Esophagus squamous epithelium (tissue), 5 donors: ENCODE measurements at places on chromosomes 4 and X. TPM values are rescaled to one million over a fixed set of nuclear protein-coding genes. Genes with fewer than 3 reads are reported as not detected.

Gene POLN
- total RNA-seq = 0.19 TPM

Gene NUP62CL
- total RNA-seq = 5.5 TPM

Gene F9
- not detected for total RNA-seq

Gene CFAP47
- not detected for total RNA-seq

Gene SLC49A3
- total RNA-seq = 6.5 TPM

Gene VCX3B
- total RNA-seq = not detected

Gene RAI2
- total RNA-seq = 4.2 TPM

Gene RAB40AL
- total RNA-seq = 0.61 TPM

Gene ERCC6L
- 4.5 TPM for total RNA-seq

Gene PYURF
- total RNA-seq = 59.0 TPM

Gene TMPRSS11A
- total RNA-seq = 79.1 TPM

Gene HSFX1
- total RNA-seq = not detected

Gene APLN
- total RNA-seq = 0.38 TPM

Gene LGI2
- total RNA-seq = not detected

Gene NRK
- not detected for total RNA-seq

Gene TSPAN6
- 47.0 TPM for total RNA-seq

Gene PDHA2
- total RNA-seq = not detected

Gene ZFP42
- total RNA-seq = not detected

Gene SPON2
- total RNA-seq = 14.5 TPM

Gene MGARP
- not detected for total RNA-seq

Gene CYLC1
- not detected for total RNA-seq

Gene C4orf54
- total RNA-seq = not detected

Gene CRMP1
- 5.0 TPM for total RNA-seq

Gene PHOX2B
- not detected for total RNA-seq

Gene ZNF718
- total RNA-seq = 5.4 TPM

Gene AFF2
- total RNA-seq = 0.27 TPM
